GM23248 (cell line): ENCODE measurements at places on chromosomes 13 and 19.

DNA sequence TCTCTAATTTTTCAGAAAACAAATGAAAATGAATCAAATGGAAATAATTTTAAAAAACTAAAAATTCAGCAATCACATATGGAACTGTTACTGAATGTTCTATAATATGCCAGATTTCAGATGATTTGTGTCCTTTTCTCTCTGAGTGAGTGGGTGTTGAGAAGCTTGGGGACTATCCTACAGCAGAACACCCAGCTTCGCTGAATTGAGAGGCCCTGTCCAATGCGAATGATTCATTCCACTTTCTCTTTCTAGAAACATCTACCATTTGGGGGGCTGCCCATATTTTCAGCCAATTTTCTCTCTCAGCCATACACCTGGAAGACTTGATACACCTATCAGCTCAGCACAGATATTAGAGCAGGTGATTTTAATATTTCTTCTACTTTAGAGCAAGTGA lies 1666.7 kb downstream of the EFNB2 start:
- no peak for DNase-seq

GRCh38 chr19:38281811-38282566 lies 17.6 kb downstream of the SPINT2 start:
- DNase-seq: no peak

- no peak for DNase-seq
Measured at GRCh38 chr13:54647275-54647674, 1618.7 kb downstream of the OLFM4 start.

DNA sequence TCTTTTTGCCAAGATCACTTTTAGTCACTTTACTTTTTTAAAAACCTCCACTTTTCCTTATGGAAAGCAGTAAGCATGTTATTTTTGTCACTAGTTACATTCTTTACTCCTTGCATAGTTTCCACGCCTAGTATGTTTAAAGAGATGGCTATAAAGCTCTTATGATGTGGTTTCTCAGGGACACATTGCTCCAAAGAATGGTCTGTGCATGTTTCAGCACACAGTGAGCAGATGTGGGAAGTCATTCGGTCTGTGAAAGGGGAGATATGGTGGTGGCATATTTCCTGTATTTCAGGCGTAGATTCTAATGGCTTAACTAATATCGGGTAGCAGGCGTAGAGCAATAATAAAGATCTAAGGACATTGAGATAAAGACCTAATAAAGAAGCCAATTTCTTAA lies 180.7 kb downstream of the SLITRK6 start:
- no peak for DNase-seq

DNA sequence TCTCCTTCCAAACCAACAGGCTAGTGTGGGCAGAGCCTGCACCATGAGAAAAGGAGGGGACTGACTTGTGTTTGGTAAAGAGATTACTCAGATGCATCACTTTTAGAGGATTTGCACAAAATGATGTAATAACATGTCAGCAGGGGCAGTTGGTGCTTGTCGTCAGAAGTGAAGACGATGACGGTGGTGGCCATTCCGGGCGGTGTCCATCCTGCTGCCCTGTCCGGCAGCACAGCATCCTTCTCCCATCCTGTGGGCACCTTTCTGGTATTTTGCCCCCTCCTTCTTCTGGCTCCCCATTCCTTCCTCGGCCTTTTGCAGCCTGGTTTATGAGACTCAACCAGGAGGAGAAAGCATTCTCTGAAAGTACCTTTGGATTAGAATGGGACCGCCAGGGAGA lies 160.1 kb downstream of the TEX29 start:
- DNase-seq: no peak

DNA sequence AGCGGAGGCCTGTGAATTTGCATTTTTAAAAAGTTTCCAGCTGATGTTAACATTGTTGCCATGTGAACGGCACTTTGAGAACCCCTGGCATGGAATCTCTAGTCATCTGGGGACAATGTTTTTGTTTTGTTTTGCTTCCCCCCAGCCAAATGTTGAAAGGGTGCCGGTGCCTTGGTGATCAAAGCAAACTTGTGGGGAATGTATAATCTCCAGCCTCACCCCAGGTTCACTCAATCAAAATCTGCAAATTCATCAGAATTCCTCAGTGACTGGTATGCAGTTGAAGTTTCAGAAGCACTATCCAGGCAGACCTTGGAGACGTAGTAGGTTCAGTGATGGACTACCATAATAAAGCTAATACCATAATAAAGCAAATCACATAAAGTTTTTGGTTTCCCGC lies 428.7 kb downstream of the MYO16 start:
- no peak for DNase-seq

- peak; percentile 66 for DNase-seq
Measured at GRCh38 chr13:20428666-20429644, 96.7 kb downstream of the CRYL1 start.

DNA sequence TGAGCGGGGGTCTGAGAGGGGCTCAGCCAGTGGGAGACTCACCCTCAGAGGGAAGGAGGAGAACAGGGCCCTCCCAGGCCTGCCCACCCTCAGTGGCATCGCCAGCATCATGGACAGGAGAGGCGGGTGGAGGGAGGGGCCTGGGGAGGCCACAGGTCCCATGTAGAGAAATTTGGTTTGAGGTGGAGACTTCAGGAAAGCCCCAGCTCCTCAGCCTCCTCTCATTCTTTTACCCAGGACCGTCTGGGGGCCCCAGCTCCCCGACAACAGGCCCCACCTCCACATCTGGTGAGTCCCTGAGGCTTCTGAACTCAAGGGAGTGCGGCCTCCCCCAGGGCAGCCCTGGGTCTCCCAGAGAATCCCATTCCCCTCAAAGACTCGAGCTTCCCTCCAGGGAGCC lies 3.1 kb downstream of the LILRB1 start:
- no peak for DNase-seq

DNA sequence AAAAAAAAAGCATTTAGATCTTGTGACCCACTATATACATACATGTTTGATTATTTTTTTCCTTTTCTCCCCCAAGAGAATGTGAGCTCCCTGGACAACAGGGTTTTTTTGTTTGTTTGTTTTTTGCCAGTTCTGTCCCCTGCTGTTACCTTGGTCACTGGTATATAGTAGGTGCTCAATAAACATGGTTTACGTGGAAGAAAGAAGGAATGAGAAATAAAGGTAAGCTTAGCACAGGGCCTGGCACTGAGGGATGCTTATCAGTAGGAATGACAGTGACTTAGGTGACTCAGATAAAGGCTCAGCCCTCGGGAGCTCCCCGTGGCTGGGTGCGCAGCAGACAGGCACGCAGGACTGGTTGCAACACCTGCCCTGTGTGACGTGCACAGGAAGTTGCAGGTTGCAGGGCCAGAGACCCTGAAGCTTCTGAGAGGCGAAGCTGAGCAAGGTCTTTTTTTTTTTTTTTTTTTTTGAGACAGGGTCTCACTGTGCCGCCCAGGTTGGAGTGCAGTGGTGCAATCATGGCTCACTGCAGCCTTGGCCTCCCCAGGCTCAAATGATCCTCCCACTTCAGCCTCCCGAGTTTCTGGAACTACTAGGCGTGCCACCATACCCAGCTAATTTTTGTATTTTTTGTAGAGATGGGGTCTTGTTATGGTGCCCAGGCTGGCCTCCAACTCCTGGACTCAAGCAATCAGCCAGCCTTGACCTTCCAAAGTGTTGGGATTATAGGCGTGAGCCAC lies 10.3 kb upstream of the PAK4 start:
- DNase-seq: no peak

GRCh38 chr13:84077271-84077670 lies 195.0 kb upstream of the SLITRK1 start:
- no peak for DNase-seq
